ENCODE measurements at places on chromosomes 2 and 18.

DNA sequence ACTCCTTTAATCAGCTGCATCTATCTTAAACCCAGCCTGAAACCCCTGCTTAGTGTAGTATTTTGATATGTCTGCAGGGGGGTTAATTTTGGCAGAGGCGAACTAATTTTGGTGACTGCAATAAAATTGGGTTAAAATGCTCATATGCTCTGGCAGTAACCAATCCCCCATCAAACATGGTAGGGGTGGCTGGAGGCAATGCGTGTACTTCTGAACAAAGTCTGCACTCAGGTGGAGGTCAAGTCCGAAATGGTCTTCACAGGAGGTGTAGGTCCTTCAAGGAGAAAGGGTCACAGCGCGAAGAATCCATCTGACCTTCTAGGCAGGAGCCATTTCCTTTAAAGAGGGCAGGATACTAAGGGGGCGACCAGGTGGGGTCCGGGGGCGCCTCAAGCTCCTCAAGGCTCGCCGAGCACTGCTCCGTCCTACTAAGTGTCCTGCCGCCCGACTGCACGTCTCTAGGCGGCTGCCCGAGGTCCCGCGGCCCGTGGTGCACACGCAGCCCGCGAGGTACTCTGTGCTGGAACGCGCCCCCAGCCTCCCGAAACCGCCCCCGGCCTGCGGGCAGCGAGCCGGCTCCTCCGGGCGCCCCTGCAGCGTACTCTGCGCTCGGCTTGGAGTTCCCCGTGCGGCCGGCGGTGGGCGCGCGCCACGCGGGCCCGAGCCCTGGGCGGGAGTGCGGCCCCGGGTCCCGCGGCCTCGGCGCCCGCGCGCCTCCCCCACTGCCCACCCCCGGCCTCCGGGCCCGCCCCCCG, 1.7 kb upstream of the LDLRAD4 start:
- no peak for DNase-seq

DNA sequence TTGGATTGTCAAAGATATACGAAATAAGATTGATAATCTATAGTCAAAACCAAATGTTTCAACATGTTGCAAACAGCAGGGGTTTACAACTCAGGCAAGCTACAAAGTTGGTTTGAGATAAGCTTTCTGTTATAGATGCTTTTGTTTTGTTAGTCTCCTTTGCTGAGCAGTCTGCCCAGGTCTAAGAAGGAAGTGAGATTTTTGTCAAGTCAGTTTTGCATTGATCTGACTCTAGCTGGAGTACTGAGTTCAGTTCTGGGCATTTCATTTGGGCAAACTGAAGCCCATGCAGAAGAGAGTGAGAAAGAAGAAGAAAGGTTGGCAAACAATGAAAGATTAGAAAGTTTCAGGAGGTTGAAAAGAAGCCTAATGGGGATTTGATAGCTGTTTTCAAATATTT, 983.0 kb upstream of the SLC39A10 start:
- DNase-seq = no peak

GRCh38 chr18:8951491-8951890, 151.0 kb upstream of the NDUFV2 start:
- no peak for DNase-seq

GRCh38 chr2:48768669-48769068, 13.1 kb upstream of the LHCGR start:
- DNase-seq = no peak

DNA sequence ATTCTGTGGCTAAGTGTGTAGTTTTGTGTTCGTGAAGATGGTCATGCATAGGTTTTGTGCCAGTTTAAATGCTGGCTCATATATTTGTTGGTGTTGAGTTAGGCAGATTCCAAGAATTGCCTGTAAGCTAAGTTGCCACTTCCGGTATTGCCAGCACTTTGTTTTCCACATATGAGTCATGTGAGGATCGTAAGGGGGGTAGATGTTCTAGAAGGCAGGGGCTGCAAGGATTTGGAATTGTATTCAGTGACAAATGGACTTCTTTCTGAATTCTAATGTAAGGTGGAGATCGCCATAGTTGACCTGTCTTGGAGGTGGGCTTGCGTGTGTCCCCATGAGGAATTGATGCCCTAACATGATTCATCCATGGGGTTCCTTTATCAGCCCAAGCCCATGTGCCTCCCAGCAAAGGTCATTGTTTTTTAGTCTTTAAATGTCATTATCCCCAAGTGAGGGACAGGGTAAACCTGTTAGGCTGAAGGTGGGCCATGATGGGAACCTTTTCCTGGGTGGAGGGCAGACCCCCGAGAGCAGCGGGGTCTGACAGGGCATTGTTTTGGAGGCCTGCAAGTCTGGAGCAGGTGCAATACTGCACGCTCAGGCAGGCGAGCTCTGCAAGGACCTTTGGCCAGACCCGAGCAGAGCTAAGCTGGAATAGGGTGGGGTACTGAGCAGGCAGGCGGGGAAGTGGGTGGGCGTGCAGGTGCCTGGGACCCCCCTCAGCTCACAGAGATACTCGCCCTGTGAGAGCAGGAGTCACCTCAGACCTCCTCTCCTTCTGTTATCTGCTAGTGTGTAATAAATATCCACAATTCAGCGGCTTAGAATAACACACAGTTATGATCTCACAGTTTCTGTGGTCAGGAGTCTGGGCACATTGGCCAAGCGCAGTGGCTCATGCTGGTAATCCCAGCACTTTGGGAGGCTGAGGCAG, 77.4 kb downstream of the LRRFIP1 start:
- no peak for DNase-seq

DNA sequence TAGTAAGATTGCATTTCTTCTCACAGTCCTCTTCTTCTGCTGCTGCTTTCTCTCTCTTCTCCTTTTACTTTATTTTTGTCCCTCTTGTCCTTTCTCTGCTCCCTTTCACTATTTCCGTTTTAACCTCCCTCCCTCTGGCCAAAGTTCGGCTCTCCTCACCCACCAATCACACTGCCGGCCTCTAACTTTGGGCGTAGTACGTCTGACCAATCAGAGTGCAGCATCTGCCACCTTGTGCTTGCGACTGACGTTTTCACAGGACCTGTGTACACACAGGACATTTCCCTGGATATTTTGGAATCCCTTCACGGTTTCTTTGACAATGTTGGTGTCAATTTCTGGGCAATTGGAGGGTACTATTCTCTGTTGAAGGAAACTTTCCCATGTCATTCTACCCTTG, 22.6 kb upstream of the ICOS start:
- DNase-seq = no peak

- DNase-seq = no peak
These were observed 323.7 kb downstream of the LPIN1 start for GRCh38 chr2:12070153-12070552.

DNA sequence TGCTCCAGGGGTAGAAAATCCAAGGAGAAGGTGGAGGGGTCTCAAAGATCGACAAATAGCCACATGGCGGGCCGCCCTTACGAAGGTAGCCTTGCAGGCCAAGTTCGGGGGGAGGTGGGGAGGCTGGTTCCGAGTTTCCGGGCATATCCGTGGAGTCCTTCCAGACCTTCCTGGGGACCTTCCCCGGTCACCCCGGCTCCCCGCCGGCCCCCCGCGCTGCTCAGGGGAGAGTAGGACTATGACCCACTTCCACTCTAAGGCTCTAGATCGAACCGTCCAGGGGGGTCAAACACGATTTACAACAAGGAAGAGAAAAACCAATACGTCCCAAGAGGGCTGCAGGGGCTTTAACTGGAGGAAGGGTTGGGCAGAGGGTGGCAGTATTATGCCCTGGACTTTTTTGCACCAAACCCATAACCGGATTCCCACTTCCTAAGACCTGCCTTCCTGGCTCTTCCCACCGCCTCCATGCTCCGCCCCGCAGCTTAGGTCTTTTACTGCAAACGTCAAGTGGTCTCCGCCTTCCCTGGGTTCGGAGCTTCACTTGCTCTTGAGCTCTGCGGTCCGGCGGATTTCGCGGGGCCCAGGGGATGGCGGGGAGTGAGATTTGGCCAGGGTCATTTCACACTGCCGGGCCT, 779 bp upstream of the LYPD6 start:
- no peak for DNase-seq

DNA sequence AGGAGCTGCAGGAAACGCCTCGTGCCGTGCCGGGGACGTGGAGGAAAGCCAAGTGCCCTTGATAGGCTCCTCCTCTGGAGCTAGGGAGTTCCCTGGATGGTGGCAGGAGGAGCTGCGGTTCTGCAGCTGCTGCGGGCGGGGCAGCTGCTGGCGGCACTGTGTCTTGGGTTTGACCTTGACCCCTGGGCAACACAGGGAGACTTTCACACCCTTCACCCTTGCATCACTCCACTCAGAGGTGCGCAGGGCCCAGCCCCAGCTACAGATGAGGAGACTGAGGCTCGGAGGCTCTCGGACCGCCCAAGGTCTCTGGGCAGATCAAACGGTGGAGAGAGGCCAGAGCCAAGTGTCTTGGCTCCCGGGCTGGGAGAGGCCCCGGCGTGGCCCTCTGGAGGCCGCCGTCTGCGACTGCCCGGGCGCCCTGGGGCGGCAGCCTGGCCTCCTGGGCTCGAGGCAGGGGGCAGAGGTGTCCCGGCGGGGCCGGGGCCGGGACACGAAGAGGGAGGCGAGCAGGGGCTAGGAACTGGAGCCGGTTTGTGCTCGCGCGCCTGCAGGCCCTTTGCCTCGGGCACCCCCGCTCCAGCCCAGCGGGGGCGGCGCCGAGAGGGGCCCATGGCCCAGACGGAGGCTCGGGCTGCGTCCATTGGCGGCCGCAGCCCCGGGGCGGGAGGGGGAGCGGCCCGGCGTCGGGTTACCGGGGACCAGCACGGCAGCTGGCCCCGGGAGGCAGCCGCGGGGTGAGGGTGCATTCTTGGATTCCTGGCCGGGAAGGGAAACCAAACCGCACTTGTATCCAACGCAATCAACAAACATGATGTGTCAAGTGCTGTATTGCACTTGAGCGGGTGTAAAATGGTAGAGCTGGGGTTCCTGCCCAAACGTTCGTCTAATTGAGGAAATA, 129.6 kb upstream of the SLC1A4 start:
- peak; percentile 26 for DNase-seq

GRCh38 chr18:7511106-7511505, 56.0 kb upstream of the PTPRM start:
- DNase-seq = no peak

- DNase-seq = peak; percentile 34
These were observed at the start of gene ATP8B1 for GRCh38 chr18:57803103-57803969. TSS of gene ATP8B1 (minus strand) at chr18:57803315. CDS start at chr18:57731807, 71,508 bp downstream.

DNA sequence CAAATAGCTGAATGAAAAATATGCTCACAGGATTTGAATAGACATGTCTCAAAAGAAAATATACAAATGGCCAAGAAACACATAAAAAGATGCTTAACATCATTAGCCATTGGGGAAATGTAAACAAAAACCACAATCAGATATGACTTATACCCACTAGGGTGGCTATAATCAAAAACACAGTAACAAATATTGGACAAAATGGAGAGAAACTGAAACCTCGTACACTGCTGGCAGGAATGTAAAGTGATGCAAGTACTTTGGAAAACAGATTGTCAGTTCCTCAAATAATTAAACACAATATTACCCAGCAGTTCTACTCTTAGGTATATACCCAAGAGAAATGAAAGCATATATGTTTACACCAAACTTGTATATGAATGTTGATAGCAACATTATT, 213.0 kb downstream of the PHLPP1 start:
- DNase-seq = no peak

GRCh38 chr2:45627911-45628310, 16.8 kb upstream of the SRBD1 start:
- DNase-seq = no peak

DNA sequence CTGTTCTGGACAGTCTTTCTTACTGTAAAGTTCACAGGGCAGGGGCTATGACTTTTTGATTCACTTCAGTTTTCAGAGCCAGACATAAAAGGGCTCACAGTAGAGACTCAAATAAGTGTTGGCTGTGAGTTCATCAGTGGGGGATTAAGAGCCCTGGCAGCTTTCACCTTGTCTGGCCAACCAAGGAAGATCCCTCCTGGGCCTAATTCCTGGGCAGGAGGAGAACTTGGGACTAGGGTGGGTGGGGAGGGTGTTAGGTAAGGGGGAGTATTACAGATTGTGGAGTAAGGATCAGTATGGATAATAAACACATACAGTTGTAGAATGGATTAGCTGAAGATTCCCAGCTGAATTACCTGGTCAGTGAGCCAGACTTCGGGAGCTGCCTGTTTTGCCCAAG, 904 bp upstream of the SFXN5 start:
- no peak for DNase-seq

DNA sequence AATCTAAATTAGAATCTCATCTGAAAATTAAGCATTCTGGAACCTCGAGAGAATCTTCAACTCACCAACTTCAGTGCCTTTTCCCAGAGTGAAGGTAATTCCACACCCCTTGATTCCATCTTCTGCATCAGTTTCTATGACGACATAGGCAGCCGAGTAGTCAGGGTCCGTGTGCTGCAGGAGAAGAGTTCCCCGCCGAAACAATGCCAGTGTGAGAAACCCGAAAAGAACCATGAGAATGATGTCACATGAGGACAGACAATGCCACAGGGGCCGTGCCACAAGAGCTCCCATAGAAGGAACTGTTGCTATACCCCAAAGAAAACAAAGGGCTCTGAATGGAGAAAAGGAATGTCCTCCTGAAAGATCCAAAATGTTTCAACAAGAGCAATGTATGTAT, 6.0 kb downstream of the ENOSF1 start:
- DNase-seq = no peak

GRCh38 chr2:240956935-240957655, 41.3 kb upstream of the SNED1 start:
- no peak for DNase-seq

Data from dorsolateral prefrontal cortex (tissue), 122 donors.